Occipital lobe (tissue), 3 donors: ENCODE measurements at places on chromosomes 4 and X. TPM values are rescaled to one million over a fixed set of nuclear protein-coding genes. Genes with fewer than 3 reads are reported as not detected.

- no peak for DNase-seq
These were observed 56.5 kb downstream of the AGA start for GRCh38 chr4:177385576-177386277.

GRCh38 chrX:47649781-47650163, 591 bp downstream of the ELK1 start:
- no peak for DNase-seq

GRCh38 chr4:176708771-176709311, 83.9 kb downstream of the VEGFC start:
- no peak for DNase-seq

DNA sequence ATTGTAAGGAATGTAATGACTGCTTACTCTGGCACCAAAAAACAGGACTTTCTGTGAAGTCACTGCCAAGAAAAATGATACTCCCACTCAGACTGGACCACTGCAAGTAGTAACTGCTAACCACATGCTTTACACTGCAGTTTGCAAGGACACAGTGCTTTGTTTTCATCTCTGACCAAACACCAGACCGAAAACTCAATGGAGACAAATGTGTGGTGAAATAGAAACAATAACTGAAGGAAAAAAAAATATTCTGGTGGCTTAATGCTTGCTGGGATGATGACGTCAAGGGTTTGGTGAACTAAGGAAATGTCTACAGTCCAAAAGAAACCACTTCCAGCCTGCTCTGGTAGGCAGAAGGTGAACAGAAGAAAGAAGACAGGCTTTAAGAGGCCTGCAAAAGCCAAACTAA, 13.2 kb downstream of the GPC4 start:
- no peak for DNase-seq

DNA sequence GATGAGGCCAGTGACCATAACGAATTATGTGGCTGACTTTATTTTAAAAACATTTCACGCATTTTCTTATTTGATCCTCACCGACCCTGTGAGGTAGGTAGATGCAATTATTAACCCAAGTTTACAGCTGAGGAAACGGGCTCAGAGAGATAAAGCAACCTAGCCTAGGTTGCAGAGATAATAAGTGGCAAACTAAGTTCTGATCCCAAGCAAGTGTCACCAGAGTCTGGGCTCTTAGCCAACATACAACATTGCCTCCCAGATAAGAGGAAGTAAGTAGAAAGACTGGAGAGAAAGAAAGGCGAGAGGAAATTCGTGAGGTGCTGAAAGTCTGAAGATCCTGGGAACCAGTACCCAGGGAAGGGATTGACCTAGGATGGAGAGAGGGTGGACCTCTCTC, 77.4 kb upstream of the GPR50 start:
- DNase-seq = no peak

DNA sequence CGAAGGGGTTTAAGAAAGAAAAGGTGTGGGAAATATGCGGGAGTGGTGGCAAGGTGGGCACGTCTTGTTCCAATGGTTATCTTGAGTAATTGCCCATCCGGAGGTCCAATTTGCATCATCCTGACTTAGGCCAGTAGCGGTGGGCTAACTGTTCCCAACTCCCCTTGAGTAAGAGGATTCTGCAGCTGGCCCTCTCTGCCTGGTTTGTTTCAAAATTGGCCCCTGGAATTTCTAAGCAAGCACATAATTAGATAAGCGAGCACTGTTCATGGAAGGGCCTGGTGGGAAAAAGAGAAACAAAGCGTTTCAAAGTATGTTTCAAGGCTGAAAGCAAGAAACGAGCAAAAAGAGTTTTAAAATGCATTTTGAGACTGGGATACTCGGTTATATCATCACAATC, 198.2 kb downstream of the CEP135 start:
- no peak for DNase-seq

DNA sequence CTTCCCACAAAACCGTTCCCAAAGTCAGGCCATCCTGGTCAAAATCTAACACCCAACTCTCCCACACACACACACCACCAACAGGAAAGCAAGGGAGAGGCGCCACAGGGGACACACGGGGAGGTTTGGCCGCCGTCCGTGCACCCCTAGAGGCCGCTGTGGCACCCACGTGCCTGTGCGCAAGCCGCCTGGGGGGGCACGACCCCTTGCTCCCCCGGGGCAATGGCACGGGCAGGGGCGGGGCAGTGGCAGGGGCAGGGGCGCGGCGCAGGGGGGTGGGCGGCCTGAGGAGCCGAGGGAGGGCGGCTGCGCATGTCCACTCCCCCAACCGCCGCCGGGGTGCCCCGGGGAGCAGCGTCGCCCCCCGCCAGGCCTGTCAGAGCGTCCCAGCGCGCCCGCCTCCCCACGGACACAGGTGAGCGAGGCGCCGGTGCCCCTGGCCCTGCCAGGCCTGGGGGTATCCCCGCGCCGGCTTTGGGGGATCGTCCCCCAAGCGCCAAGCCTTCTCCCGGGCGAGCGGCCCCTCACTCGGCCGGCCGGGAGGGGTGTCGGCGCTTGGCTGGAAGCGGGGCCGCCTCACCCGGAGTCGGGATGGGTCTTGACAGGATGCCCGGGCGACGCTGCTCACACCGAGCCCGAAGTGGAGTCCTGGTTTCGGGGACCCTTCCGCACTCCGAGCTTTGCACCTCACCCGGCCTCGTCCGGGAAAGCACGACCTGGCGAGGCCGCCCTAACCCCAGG, at the start of gene ERAS:
Gene ERAS, plus strand, starts transcription at position 379 of the 741 bp plus-strand sequence. CDS start 2,611 bp downstream, outside the sequence.
- no peak for DNase-seq

DNA sequence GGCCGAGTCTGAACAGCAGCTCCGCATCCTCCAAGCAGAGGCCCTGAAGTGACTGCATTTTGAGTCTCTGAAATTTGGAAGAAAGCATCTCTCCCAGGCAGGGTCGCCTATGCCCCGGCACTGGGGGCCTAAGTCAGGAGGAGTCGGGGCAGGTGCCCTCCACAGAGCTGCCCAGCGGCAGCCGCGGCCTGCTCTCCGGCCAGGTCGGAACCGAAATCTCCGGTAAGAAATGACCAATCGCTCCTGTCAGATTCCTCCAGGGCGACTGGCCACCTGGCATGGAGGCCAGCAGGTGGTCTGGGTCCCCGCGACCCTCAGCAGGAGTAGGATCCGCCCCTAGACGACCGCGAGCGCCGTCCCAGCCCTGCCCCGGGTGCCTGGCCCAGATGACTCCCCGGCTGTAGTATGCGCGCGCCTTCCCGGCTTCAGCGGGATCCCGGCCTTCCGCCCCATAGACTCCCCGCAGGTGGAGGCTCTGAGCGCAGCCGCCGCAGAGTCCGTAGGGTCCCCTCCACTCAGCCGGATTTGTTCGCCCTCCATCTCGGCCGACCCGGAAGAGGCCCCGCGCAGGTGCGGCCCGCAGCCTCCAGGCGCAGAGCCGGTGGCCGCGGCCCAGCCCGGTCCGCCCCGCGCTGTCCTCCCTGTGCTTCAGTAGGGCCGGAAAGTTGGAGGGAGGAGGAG, 1.5 kb downstream of the NKX1-1 start:
- DNase-seq = no peak

DNA sequence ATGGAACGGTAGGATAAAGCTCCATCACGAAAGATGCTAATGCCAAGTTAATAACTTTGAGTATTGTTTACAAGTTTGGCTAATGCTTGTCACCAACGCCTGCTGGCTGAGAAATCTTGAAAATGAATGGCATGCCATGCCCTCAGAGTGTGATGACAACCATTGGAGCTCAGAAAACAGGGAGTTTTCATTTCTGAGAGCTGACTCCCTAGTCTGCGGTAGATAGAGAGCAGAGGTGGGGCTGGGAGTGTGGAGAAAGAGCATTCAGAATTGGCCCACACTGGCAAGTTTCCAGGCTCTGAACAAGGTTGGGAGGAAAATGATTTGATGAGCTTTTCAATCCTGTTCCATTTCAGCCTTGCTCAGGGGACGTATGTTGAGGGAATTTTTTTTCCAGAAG, 183.9 kb downstream of the CPEB2 start:
- no peak for DNase-seq

KLHL13 gene
- total RNA-seq = 51.2 TPM

TRIM61 gene
- 2.5 TPM for total RNA-seq

CYLC1 gene
- total RNA-seq = 0.31 TPM

TLR7 gene
- 1.2 TPM for total RNA-seq

GAGE12G gene
- total RNA-seq = not detected

S100G gene
- not detected for total RNA-seq
